Activated T-cell treated with anti-CD3 and anti-CD28 coated beads, Interleukin-2, amount 50 U/mL, for 1 hour (primary cell): ENCODE measurements at places on chromosomes 2 and 18.

DNA sequence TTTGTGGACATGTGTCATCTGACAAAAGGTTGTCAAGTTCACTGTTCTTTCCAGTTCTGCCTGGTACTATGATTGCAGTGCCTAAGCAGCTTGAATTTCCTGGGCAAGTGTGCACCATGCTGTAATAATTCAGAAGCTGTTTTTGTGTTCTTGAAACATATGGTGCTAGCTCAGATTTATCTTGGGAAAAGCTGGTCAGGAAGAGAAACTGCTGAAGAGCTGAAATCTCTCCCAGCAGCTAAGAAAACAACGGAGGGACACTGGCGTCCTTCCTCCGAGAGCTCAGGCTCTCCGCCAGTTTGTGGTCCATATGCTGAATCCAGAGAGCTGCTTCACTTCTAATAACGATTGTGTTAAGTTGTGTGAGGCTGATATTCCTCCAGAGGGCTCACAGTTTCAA lies 642.0 kb downstream of the DPP10 start:
- no peak for DNase-seq

GRCh38 chr2:43319541-43319940 lies 93.1 kb upstream of the ZFP36L2 start:
- no peak for DNase-seq

DNA sequence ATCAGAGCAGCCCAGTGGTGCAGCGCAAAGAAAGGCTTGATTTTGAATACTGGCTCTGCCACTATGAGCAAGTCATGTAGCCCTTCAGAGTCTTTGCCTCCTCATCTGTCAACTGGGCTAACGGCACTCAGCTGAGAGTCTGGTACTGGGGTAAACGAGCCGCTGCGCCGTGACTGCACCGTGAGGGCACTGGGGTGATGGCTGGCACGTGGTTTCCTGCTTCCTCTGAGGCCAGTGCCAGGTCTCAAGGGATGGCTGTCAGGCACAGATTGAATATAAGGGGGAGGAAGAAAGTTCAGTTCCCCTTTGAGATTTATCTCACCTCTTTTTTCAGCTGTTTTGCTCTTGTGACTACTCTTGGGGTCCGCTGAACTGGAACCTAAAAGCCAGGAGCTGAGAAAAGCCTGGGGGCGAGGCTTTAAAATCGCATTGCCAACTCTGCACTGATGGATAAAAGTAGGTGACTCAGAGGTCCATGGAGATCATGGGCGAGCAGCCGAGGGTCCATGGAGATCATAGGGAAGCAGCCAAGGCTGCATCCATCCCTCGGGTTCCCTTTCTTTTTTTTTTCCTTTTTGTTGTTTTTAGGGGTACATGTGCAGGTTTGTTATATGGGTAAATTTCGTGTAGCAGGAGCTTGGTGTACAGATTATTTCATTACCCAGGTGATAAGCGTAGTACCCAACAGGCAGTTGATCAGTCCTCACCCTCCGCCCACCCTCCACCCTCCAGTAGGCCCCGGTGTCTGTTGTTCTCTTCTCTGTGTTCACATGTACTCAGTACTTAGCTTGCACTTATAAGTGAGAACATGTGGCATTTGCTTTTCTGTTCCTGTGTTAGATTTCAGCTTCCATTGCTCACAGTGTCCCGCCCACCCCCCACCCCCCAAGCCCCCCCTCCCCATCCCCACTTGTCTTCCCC lies 114.3 kb downstream of the SPP2 start:
- peak; percentile 60 for DNase-seq

GRCh38 chr2:223585666-223586065 lies 16.5 kb downstream of the SCG2 start:
- DNase-seq = no peak

- no peak for DNase-seq
Observed at GRCh38 chr18:52764316-52764715, 424.3 kb downstream of the DCC start.

- no peak for DNase-seq
Observed at GRCh38 chr18:35190948-35191697, 49.7 kb upstream of the ZNF397 start.

- DNase-seq = no peak
Observed at GRCh38 chr18:58608216-58608615, 20.7 kb downstream of the ALPK2 start.

DNA sequence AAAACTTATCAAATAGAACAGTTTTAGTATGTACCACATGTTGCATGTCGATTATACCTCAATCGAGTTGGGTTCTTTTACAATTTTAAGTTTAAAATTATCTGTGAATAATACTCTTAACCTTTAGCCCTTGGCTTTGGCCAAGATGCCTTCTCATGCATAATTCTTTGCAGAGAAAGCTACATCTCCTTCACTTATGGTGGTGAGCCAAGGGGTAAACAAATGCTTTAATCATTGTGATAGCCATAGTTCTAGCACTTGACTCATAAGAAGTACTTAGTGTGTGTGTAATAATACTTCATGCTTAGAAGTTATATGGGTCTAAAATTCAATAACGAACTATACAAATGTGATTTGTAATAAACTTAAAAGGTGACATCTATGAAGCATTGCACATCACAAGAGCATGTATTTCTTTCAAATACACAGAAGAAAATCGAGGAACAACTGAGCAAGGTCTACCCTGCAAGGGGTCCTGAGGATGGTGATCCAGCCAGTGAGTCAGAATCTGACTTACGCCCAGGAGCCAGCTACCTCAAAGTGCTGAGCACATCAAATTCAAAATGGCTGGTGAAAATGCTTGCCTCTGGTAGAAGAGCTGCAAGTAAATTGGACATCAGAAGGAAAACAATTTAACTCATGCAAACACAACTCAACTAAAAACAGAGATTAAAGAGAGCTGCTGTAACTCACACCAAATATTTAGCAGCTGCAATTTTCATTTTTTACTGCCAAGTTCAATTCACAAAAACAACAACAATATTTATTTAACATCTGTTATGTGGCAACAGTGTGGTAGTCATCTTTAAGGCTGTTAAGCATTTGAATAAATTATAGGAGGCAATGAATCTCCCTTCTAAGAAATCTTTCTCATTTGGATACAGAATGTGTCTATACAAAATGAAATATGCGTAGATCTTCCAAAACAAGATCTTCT lies 23.8 kb upstream of the TTC39C start:
- no peak for DNase-seq

DNA sequence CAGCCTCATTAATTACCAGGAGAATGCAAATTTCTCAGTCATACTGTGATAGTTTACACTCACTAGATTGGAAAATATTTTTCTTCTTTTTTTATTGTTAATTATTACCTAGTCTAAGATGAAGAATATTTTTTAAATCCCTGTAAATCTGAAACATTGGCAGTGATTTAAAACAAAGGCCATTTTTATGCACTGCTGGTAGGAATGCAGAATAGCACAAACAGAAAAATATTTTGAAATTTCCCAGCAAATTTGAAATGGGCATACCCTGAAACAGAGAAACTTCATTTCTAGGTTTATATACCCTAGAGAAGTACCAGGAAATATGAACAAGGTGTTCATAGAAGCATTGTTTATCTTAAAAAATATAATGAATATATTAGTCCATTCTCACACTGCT lies 31.0 kb downstream of the DYNAP start:
- DNase-seq = no peak

- DNase-seq = no peak
Observed at GRCh38 chr2:60512062-60512622, 41.3 kb downstream of the BCL11A start.

DNA sequence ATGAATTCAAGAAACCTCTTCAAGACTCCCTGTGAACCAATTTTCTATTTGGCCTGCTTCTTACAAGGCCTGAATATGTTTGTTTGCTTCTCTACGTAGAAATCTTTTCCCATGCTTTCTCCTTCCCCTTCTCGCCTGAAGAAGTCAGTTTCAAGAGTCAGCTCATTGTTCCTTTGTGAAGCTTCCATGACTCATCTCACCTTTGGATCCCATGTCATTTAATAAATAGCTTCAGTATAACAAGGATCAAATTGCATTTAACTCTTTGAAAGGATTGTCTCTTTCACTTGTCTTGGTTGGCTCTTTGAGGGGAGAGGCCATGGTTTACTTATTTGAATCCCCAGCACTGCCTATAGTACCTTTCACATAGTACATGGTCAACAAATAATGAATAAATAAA lies 28.4 kb downstream of the CPS1 start:
- DNase-seq = no peak

GRCh38 chr2:120944575-120944974 lies 208.9 kb downstream of the GLI2 start:
- DNase-seq = no peak

GRCh38 chr18:23274638-23275482 lies 139.6 kb downstream of the CABLES1 start:
- DNase-seq = no peak

GRCh38 chr18:23627321-23627720 lies 35.4 kb downstream of the ANKRD29 start:
- DNase-seq = no peak

DNA sequence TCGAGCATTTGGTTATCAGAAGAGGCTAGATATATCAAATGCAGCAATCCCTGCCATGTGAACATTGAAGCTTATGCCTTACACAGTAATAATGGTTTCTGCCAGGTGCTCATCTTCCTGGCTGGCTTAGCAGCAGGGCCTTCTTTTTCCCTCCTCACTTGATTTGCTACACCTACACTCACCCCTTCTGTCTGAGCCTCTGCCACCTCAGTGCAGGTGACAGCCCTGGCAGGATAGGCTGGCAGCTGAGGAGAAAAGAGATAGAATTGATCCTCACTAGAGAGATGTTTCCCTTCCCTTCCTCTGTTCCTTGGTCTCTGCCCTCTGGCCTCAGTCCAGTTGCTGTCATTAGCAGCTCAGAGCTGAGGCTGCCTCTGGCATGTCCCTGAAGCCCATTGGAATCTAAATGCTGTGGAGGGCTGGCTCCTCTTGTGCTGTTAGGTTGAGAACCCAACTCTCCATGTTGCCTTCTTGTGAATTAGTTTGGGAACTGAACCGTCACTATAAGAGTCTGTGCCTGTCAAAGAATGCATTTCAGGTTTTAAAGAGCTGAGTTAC lies 18.2 kb downstream of the MPHOSPH10 start:
- no peak for DNase-seq

DNA sequence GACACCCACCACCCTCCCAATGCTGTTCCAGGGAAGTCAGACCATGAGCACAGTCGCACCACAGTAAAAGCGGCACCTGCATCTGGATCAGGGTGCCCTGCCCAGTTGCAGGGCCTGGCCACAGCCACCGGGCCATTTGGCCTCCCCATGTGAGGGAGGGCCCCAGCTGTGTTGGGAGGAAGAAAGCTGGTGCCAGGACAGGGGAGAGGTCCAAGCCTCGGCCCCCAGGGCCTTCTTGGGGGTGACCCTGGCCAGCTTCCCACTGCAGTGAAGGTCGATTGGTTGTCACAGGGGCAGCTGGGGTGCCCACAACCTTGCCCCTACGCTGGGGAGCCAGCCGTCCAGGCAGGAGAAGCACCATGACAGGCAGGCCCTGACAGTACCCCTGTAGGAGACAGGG lies 183.2 kb upstream of the RAB6C start:
- no peak for DNase-seq

DNA sequence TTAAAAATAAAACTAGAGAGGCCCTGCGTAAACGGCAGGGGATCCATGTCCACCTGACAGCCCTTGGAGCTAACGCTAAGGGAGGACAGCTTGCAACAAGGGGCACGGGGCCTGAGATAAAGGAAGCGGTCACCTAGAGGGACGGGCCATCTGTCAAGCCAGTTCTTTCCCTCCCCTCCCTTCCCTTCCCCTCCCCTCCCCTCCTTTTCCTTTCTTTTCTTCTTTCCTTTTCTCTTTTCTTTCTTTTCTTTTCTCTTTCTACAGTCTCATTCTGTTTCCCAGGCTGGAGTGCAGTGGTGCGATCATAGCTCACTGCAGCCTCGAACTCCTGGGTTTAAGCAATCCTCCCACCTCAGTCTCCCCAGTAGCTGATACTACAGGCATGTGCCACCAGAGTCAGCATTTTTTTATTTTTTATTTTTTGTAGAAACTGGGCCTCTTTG lies 34.5 kb upstream of the CTAGE1 start:
- no peak for DNase-seq

DNA sequence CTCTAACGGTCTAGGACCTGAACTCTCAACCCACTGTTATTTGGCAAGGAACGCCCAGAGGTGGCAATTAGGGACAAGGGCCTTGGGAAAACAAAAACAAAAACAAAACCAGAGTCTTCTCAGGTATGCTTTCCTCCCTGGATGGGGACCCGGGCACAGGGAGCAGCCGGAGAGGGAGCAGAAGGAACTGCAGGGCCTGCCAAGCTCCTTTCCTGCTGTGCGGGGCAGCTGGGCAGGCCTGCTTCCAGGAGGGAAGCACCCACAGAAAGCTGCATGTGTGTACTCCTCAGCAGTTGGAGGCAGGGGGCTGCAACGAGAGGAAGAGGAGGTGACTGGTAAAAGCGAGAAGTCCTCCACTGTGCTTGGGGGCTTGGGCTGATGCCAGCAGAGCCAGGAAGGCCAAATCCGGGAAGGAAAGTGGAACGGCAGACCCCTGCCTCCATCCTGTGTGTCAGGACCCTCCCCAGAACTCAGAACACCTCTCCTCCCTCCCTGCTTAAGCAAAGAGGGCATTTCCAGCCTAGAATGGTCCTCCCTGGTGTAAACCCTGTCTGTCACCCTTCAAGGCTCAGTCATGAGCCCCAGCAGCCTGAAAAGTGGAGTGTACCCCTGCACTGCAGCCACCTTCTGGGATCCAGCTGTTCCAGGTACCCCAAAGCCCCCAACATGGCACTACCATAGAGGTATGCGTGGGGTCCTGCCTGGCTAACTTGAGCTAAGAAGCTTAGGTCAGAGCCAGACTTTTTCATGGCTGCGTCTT lies 56.3 kb downstream of the DNMT3A start:
- DNase-seq = no peak

- no peak for DNase-seq
Observed at GRCh38 chr2:80145499-80145898, 159.1 kb downstream of the LRRTM1 start.

DNA sequence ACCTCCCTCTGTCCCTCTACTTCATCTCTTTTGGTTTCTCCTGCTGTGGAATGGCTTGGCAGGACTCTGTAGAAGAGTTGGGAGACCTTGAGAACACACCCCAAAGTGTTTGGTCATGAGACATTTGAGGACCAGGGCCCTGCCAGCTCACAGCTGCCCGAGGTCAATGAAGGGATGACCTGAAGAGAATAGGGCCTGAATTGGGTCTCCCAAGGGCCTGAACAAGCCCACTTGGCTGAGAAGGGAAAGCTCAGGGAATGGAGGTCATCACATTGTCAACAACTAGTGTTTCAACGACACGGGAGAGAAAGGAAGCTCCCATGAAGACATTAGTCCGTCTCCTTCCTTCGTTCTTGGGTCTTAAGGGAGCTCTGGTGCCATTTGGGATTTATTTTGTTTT lies 52.8 kb downstream of the TTC32 start:
- DNase-seq = no peak

GRCh38 chr2:149988361-149988760 lies 400.8 kb upstream of the MMADHC start:
- DNase-seq = no peak

DNA sequence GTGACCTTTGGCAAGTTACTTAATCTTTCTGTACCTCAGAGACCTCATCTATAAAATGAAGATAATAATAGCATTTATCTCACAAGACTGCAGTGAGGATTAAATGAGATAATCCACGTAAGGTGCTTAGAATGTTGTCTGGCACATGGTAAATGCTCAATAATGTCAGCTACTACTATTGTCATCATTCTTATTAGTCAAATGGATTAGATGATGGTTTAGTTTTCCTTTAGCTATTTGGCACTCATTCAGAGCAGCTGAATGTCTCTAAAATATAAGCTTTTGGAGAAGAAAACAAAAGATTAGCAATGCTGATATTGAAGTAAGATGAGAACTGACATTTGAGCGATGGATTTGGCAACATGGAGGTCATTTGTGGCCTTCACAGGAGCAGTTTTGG lies 125.1 kb downstream of the AQP4 start:
- no peak for DNase-seq
